ENCODE measurements at places on chromosomes 11 and 22. TPM values are rescaled to one million over a fixed set of nuclear protein-coding genes. Genes with fewer than 3 reads are reported as not detected.

- H3K36me3 ChIP-seq, result no peaks in the 10 kb centered on the region
- no peak overlapping the region for H3K4me3 ChIP-seq
- H3K27ac ChIP-seq, result no peak overlapping the region
- peaks cover 21% of the 10 kb centered on the region for H3K4me1 ChIP-seq
Observed at GRCh38 chr11:19907008-19907579, 194.5 kb downstream of the NAV2 start.

The MMP13 gene
- total RNA-seq, result not detected

DNA sequence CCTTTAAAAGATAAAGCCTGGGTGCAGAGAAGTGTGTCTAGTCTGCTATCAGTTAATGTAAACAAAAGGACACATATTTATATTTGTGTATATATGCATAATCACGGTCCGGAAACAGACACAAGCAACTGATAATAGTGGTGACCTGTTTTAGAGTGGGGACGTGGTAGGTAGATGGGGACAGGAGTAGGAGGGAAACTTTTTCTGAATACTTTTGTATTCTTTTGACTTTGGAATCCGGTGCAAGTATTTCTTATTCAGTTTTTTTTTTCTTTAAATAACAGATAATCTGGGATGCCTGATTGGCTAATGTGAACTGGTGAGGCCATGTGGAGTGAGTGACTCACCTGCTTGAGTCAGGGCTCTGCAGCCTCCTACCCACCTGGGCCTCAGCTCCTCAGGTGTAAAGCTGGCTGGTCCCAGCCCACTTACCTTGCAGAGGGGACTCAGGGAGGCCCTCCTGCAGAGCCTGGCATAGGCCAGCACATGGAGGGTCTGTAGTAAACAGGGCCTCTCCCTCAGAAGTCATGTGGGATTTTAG, 15.3 kb downstream of the MICAL2 start:
- no peak overlapping the region for H3K27ac ChIP-seq
- no peak overlapping the region for H3K4me3 ChIP-seq
- no peaks in the 10 kb centered on the region for H3K27me3 ChIP-seq
- no peaks in the 10 kb centered on the region for H3K36me3 ChIP-seq
- no peaks in the 10 kb centered on the region for H3K4me1 ChIP-seq
- no peak for DNase-seq

GRCh38 chr22:30868663-30869385, 99.8 kb downstream of the MORC2 start:
- H3K4me3 ChIP-seq, result no peak overlapping the region
- no peaks in the 10 kb centered on the region for H3K4me1 ChIP-seq
- no peaks in the 10 kb centered on the region for H3K27me3 ChIP-seq
- H3K27ac ChIP-seq, result no peak overlapping the region
- H3K36me3 ChIP-seq, result no peaks in the 10 kb centered on the region

- DNase-seq, result no peak
- no peaks in the 10 kb centered on the region for H3K4me1 ChIP-seq
- H3K27ac ChIP-seq, result no peak overlapping the region
- no peaks in the 10 kb centered on the region for H3K27me3 ChIP-seq
- no peaks in the 10 kb centered on the region for H3K36me3 ChIP-seq
- H3K4me3 ChIP-seq, result no peak overlapping the region
Observed at GRCh38 chr22:29757096-29757495, 9.7 kb downstream of the ZMAT5 start.

DNA sequence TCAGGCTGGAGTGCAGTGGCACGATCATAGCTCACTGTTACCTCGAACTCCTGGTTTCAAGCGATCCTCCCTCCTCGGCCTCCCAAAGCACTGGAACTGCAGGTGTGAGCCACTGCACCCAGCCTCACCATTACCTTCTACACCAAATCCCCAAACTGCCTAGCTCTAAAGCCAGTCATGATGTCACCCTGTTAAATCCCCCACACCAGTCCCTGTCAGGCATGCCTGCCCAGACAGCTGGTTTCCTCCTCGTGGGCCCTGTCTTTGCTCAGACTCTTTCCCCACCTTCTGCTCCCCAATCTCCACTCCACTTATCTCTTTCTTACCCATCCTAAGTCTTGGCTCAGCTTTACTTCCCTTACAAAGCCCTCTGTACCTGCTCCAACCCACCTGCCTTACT, 12.5 kb upstream of the EXPH5 start:
- no peak overlapping the region for H3K4me3 ChIP-seq
- H3K36me3 ChIP-seq, result no peaks in the 10 kb centered on the region
- no peak for DNase-seq
- H3K27ac ChIP-seq, result no peak overlapping the region
- no peaks in the 10 kb centered on the region for H3K27me3 ChIP-seq

DNA sequence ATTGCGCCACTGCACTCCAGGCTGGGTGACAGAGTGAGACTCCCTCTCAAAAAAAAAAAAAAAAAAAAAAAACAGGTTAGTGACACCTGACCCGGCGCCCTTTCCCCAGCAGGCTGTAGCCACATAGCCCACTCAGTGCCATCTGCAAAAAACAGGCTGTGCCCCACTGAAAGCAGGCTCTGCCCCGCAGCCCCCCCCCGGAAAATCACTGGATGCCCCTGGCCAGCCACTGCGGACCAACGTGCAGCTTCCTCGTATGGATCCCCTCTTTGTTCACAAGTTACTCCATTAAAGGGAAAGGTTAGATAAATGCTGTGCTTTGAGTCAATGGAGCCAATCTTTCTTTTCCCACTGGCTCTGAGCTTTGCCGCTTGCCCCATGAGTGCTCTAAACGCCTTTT, 660.3 kb downstream of the TBC1D22A start:
- no peak for DNase-seq
- H3K27me3 ChIP-seq, result no peaks in the 10 kb centered on the region
- H3K4me1 ChIP-seq, result no peaks in the 10 kb centered on the region
- no peak overlapping the region for H3K4me3 ChIP-seq
- H3K36me3 ChIP-seq, result no peaks in the 10 kb centered on the region
- H3K27ac ChIP-seq, result no peak overlapping the region
